Activated CD4-positive, alpha-beta T cell treated with anti-CD3 and anti-CD28 coated beads, Interleukin-10, Interleukin-2, amounts not matched to agents 100 ng/mL and 50 ng/mL, durations not matched to agents 16 hours and 8 hours (primary cell): ENCODE measurements at places on chromosomes 1 and 21.

DNA sequence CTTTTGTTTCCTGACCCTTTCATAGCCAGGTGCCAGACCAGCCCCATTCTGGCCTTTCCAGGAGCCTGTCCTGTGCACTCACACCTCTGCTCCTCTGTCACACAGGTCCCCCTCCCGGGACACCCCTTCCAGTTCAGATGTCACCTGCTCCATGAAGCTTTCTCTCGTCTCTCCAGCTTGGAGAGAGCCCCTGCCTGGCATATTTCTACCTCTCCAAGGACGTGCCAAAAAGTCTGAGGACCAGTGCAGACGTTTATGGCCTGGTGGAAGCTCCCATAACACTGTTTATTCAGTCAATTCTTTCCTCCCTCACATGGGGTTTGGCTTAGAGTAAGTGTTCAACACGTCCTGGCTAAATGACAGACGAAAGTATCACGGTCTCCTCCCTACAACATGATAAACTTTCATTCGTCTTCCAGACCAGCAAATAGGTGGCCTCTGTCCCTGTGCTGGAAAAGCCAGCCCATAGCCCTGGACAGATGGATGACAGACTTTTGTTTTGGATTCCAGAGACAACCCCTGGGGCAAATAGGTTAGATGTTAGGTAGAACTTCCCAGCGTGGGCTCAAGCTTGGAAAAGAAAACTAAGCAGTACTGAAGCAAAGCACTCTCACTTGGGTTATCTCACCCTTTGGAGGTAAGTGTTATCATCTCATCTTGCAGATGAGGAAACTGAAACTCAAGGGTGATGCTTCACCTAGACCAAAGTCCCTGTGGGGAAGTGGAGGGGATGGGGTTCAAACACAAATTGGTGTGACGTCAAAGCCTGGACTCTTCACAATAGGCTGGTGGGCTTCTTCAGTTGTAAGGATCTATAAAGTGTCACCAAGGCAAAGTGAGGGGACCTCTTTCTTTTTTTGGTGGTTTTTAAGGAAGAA is 52.9 kb upstream of the ECE1 start:
- peak; percentile 76 for DNase-seq

DNA sequence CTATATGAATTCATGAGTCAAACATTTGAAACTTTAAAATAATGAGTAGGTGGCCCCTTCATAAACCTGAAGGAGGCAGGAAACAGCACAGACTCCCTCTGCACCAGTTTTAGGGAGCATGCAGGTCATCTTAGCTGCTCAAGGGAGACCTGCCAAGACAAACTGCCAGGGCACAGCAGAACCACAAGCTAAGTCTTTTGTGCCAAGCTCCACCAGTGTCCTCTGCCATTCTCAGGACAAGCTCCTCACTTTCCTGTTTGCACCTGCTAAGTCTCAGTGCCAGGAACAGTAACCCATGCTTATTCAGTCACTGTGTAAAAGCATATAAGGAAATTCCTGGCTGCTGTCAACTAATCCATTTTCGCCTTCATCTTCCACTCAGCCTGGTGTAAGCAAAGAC is 368.9 kb downstream of the SEC16B start:
- DNase-seq, result no peak

DNA sequence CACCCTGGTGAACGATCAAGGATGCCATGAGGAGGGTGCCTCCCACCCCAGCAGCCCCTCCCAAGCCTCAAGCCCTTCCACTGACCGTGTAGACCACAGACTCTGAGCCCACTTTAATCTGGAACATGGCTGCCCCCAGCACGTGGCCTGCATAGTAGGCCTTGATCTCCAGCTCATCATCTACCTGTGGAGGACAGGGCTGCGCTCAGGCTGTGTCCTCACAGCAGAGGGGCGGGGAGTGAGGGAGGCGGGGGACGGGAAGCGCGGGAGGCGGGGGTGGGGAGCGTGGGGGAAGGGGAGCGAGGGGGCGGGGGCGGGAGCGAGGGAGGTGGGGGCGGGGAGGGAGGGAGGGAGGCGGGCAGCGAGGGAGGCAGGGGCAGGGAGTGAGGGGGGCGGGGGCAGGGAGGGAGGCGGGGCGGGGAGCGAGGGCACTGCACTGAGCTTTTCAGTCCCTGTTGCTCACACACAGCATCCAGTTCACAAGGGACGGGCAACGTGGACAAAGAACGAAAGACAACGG is 7.1 kb downstream of the PUSL1 start:
- DNase-seq, result no peak

DNA sequence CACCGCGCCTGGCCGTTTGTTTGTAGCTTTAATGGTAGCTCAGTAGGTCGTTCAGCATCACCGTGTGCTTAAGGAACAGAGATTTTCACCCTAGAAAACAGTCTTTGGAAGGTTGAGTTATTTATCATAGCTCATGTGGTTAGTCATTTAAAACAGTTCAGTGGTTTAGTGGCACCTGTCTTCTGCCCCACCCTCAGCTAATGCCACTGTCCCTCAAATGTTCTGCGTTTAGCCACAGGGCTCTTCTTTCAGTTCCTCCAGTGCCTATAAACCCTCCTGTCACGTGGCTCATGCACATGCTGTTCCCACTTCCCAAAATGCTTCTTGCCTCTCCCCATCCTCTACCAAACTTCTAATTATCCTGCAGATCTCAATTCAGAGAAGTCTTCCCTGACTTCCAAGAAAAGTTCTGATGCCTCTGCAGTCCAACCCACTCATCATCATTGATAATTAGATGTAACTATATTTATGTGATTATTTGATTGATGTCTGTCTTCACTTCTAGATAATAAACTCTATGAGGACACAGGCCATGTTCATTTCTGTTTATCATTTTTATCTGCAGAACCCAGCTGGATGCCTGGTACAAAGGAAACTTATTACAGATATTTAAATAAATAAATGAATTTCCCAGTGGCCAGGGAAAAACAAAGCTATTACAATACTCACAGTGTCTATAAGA is 14.4 kb upstream of the DIPK1A start:
- DNase-seq, result peak; percentile 80

GRCh38 chr1:201792534-201793305 is 36.2 kb upstream of the IPO9 start:
- DNase-seq, result peak; percentile 61
